ENCODE measurements at places on chromosomes 5 and 9. TPM values are rescaled to one million over a fixed set of nuclear protein-coding genes. Genes with fewer than 3 reads are reported as not detected.

Gene CDH6
- 232 TPM for total RNA-seq

Gene HTR1A
- not detected for total RNA-seq

Gene PCDHGB3
- 5.9 TPM for total RNA-seq

Gene SPIN1
- 189 TPM for total RNA-seq

Gene GARIN3
- total RNA-seq: not detected

Gene PCDHGA8
- total RNA-seq: 2.2 TPM

Gene PCSK1
- not detected for total RNA-seq

Gene RASEF
- under 0.01 TPM for total RNA-seq

Gene SPACA9
- 1.1 TPM for total RNA-seq

Gene EGFLAM
- total RNA-seq: 1.1 TPM

Gene SLC6A19
- total RNA-seq: not detected

- DNase-seq: no peak
Observed at GRCh38 chr9:35448496-35448895, 41.4 kb upstream of the RUSC2 start.

DNA sequence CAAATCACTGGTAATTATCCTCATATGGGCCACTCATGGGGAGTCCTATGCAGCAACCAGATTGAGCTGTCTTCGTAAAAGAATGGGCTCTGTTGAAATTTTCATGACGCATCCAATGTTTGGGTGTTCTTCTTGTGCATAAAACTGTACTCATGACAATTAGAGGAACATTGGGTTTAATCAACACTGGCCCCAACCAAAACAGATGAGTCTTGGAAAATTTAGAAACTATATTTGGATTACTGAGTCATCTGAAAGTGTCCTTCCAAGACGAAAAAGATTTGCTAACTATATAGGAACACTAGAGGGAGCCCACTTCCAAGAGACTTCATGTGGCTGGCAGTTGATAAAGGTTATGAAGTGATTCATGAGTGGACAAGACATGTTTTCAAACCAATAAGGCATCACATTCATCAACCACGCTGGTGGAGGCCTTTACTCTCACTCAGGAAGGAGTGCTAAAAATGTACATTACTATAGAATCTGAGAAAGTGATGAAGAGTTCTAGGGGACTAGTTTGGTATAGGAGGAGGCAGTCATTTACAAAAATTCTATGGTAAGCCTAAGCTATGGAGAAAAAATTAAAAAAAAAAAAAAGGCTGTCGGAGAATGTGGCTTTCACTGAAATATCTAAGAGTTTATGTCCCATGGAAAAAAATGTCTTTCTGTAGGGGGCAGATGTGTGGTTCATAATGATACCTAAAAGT is 313.5 kb downstream of the PRDM9 start:
- peak; percentile 1 for DNase-seq

DNA sequence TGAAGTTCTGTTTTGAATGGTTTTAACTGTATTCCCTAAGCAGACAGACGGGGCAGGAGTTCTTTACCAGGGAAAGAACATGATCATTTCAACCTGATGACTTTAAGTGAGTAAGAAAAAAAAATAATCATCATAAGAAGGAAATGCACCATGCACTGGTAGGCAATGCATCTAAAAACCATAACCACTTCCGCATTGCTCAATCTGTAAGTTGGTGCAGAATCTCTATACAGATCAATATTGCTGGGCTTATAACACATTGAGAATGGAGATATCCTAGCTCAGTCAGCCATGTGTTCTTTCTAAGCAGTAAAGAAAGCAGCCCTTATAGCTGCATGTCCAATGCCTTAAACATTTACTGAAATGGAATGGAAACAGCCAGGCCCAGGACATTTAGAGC is 407.1 kb upstream of the DMAC1 start:
- no peak for DNase-seq

DNA sequence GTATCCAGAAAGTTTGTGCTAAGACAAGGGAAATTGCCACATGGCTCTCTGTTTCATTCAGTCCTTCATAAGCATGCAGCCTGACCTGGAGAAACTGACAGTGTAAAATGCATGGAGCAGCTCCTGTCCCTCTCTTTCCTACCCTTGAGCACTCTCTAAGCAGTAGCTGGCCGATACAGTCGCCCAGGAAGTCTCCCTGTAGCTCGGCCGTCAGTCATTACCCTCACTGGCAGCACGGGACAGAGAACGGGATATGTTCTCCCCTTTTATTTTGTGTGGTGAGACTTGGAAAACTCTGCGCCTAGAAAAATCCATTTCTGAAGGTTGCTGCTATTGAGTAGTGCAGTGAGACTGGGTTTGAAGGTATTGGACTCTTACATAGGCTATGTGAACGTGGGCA is 56.8 kb upstream of the KCNMB1 start:
- DNase-seq: no peak

- no peak for DNase-seq
Observed at GRCh38 chr9:134426436-134426835, 100.2 kb downstream of the RXRA start.

DNA sequence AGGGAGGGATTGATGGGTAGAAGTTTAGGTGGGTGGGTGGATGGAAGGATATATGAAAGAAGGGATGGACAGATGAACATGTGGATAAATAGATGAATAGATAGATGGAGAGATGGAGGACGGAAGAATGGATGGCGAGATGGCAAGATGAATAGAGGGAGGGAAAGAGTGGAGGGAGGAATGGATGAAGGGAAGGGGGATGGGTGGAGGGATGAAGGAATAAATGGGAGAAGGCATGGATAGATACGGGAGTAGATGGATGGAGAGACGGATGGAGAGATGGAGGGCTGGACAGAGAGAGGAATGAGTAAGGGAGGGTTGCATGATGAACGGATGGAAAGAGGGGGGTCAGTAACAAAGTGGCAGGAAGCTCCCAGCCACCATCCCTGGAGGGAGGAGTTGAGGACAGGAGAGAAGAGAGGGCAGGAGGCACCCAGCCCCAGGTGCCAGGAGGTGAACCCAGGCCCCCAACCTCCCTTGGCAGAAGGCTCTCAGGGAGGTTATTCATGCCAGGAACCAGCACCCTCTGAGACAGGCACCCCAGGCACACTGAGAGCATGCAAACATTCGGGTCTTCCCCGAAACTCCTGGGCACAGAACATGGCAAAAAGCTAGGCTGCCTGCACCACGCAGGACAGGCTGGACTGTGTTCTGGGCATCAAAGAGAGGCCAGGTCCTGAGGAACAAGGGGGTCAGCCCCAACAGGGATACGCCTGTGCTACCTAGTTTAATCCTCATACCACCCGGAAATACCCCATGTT is 9.1 kb downstream of the SARDH start:
- no peak for DNase-seq

GRCh38 chr5:40551496-40552491 is 127.9 kb upstream of the PTGER4 start:
- DNase-seq: peak; percentile 98

DNA sequence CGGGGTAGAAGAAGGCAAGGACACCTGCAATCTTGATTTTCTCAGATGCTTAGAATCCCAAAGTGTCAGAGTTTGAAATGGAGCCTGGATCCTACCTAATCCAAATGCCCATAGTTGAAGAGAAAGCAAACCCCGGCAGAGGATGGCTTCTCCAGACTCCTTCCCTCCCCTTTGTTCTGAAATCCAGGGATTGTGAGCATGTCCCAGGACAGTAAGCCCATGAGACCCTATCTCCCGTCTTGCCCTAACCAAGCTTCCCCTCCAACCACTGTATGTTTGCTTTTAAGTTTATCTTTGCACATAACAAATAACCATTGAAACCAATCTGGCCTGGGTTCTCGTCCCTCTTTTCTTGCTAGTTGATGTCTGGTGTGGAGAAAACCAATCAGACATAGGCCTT is 78.3 kb upstream of the NIPAL4 start:
- no peak for DNase-seq

DNA sequence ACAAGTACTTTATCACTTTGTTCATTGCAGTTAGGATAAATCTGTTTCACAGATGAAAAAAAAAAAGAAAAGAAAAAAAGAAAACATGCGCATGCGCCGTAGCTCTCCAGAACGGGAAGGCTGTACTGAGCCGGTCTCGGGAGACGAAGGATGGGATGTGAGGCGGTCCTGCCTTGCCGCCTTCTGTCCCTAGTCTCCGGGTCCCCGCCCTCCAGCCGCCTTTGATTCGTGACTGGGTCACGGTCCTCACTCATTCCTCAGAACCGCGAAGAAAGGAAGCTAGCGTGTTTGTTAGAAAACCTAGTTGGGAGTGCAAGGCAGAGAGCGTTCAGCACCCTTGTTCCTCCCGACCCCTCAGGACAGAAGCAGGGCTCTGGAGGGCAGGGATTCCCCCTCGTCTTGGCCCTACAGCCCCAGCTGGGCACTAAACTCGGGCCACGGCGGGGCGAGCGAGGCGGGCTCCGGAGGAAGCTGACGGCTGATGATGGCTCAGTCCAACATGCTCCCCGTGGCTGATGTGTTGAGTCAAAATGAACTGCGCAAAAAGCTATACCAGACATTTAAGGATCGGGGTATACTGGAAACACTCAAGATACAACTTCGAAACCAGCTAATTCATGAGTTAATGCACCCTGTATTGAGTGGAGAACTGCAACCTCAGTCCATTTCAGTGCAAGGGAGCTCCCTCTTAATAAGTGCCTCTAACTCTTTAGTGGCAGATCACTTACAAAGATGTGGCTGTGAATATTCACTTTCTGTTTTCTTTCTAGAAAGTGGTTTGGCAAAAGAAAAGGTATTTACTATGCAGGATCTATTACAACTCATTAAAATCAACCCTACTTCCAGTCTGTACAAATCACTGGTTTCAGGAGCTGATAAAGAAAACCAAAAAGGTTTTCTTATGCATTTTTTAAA is 40.0 kb downstream of the CPLANE1 start:
- peak; percentile 25 for DNase-seq

GRCh38 chr5:112965733-112966306 is 10.8 kb upstream of the DCP2 start:
- no peak for DNase-seq

- peak; percentile 80 for DNase-seq
Observed at GRCh38 chr5:121366515-121366914, 485.2 kb upstream of the FTMT start.

DNA sequence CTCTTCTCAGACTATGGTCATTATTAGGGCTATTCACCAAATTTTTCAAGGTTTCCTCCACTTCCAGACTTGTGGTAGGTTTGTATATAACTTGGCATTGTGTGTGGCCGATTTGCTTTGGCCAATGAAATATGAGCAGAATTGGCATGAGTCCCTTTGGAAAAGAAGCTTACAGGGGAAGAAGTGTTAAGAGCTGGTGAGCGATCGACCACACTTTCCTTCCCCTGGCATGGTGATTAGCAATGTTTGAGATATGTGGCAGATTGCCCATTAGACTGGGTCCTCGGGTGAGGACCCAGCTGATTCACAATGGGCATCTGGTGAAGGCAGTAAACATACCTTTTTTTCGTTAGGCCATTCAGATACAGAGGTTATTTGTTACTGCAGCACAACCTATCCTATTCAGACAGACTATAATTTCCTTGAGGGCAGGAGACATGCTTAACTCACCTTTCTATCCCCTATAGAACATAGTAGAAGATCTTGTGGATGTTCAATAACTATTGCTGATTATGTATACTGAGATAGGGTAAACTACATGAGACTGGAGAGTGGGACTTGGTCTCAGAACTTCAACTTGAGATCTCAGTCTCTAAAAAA is 62.8 kb upstream of the KLF9 start:
- DNase-seq: peak; percentile 55

GRCh38 chr5:114450437-114450836 is 88.6 kb downstream of the KCNN2 start:
- peak; percentile 8 for DNase-seq

DNA sequence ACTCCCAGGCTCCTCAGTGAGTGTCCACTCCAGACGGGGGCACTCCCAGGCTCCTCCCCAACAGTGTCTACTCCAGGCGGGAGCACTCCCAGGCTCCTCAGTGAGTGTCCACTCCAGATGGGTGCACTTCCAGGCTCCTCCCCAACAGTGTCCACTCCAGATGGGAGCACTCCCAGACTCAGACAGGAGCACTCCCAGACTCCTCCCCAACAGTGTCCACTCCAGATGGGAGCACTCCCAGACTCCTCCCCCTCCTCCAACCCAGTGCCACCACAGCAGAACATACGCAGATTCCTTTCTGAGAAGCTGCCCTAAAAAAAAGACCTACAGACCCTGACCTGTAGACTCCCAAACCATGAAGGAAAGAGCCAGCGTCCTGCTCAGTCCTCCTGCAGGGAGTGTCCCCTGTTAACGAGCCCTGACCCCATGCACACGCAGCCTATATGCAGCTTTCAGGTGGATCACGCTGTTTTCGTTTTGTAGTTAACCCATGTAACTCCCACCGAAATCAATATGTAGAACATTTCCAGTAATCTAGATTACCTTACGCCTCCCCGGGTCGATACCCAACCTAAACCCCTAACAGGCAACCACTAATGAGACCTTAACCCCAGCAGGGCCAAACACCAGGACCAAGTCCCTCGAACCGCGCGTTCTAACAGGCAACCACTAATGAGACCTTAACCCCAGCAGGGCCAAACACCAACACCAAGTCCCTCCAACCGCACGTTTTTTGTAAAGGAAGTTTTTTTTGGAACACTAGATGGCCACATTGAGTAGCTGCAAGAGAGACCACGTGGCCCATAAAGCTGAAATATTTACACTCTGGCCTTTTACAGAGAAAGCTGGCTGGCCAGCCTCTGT is 15.7 kb downstream of the PNPLA7 start:
- DNase-seq: peak; percentile 60

- no peak for DNase-seq
Observed at GRCh38 chr9:122376796-122377195, 6.0 kb downstream of the PTGS1 start.

GRCh38 chr9:113477058-113477457 is 13.5 kb downstream of the RGS3 start:
- DNase-seq: no peak

GRCh38 chr5:176985516-176985915 is 21.1 kb downstream of the UIMC1 start:
- no peak for DNase-seq

GRCh38 chr5:148844433-148845280 is 18.2 kb downstream of the ADRB2 start:
- peak; percentile 16 for DNase-seq

GRCh38 chr5:68215898-68216244 is 315 bp downstream of the PIK3R1 start:
- peak; percentile 48 for DNase-seq

- DNase-seq: no peak
Observed at GRCh38 chr5:116444373-116445295, 130.0 kb downstream of the SEMA6A start.

GRCh38 chr5:7242118-7242710 is 153.7 kb upstream of the ADCY2 start:
- DNase-seq: no peak

DNA sequence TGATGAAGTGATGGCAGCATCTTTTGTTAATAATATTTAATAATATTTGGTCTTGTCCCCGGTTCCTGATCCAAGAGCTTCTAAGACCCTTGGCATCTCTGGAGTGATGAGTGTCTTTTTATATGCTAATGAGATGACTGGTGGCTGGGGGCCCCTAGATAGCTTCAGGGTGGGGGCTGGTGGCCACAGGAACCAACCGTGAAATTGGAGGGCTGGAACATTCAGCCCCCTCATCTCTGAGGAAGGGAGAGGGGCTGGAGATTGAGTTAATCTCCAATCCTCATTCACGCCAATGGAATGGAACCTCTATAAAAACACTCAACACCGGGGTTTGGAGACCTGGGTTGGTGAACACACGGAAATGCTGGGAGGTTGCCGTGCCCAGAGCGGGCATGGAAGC is 78.2 kb upstream of the RAPGEF1 start:
- DNase-seq: no peak

GRCh38 chr5:110687485-110687884 is 39.0 kb downstream of the TMEM232 start:
- no peak for DNase-seq

- DNase-seq: no peak
Observed at GRCh38 chr5:153135411-153135810, 355.1 kb upstream of the GRIA1 start.
